ENCODE measurements at places on chromosomes 11 and 22. TPM values are rescaled to one million over a fixed set of nuclear protein-coding genes. Genes with fewer than 3 reads are reported as not detected.

DNA sequence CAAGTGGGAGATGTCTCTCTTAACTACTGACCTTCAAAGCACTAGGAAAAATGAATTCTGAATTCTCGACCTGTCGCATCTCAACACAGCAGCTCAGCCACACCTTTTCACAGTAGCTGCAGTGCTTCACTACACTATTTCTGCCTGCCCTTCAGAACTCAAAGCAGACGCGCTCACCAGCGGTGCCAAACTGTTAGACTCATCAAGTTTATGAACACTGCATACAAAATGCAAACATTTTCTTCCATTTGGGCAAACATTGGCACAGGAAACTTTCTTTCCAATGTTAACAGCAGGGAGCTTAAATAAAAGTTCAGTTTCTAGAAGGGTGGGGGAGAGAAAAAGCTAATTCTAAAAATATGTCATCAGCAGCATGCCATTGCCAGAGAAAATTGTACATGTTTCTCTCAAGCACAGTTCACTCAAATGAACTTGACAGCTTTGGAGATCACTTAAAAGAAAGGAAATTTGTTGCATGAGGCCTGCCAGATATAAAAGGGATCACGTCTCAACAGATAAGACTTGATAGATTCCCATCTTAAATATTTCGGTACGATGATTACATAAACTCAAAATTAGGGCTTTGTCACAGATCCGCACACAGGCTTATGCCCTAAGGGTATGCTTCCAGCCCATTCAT is 82.7 kb downstream of the CADM1 start:
- DNase-seq = no peak
- H3K36me3 ChIP-seq = no peaks in the 10 kb centered on the region
- H3K4me1 ChIP-seq = no peaks in the 10 kb centered on the region
- no peak overlapping the region for H3K27ac ChIP-seq
- no peak overlapping the region for H3K4me3 ChIP-seq
- no peaks in the 10 kb centered on the region for H3K27me3 ChIP-seq

DNA sequence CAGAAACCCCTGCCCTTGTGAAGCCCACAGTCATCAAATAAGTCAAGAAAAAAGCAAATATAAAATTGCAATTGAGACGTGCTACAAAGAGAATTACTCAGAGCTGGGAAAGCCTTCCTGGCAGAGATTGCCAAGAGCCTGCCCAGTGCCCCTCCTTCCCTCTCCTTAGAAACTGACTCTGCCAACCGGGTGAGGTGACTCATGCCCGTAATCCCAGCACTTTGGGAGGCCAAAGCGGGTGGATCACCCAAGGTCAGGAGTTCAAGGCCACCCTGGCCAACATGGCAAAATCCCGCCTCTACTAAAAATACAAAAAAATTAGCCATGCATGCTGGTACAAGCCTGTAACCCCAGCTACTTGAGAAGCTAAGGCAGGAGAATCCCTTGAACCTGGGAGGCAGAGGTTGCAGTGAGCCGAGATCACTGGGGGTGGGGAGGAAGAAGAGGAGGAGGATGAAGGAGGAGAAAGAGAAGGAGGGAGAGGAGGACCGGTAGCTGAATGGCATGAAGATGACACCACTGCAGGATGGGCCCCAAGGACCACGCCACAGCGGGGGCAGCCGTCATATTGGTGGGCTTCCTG is 76.1 kb upstream of the RTL6 start:
- no peak overlapping the region for H3K4me3 ChIP-seq
- DNase-seq = peak; percentile 87
- H3K36me3 ChIP-seq = no peaks in the 10 kb centered on the region

The SCGB1A1 gene
- total RNA-seq = not detected

The HBD gene
- total RNA-seq = not detected

DNA sequence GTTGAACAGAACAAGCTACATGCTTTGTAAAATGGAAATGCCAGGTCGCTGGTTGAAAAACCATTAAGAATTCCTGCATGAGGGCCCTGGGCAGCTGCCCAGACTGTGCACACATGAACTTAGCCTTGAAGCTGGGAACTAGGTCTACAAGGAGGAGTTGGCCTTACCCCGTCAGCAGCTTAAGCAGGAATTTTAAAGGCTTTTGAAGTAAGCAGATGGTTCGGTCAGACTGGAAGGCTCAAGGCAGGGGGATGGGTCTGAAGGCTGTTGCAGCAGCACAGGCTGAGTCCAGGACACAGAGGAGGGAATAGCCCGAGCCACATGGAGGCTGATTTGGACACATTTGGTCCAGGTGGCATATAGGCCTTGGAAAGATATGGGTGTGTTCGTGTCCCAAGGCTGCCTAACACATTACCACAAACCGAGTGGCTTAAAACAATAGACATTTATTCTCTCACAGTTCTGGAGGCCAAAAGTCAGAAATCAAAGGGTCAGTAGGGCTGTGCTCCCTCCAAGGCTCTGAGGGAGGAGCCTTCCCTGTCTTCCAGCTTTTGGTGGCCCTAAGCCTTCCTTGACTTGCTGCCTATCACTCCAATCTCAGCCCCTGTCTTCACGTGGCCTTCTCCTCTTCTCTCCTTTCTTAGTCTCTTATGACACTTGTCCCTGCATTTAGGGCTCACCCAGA is 11.6 kb downstream of the LIF start:
- no peak for DNase-seq
- no peaks in the 10 kb centered on the region for H3K36me3 ChIP-seq
- no peak overlapping the region for H3K4me3 ChIP-seq
- no peak overlapping the region for H3K27ac ChIP-seq

GRCh38 chr11:130122141-130122575 is 37.4 kb upstream of the ST14 start:
- H3K27me3 ChIP-seq = no peaks in the 10 kb centered on the region
- peaks cover 19% of the 10 kb centered on the region for H3K36me3 ChIP-seq
- H3K4me3 ChIP-seq = no peak overlapping the region
- H3K4me1 ChIP-seq = peaks cover 8% of the 10 kb centered on the region
- no peak for DNase-seq
- H3K27ac ChIP-seq = no peak overlapping the region

GRCh38 chr11:134358856-134359490 is 27.2 kb downstream of the GLB1L2 start:
- H3K27ac ChIP-seq = no peak overlapping the region
- no peaks in the 10 kb centered on the region for H3K36me3 ChIP-seq
- no peak for DNase-seq
- no peaks in the 10 kb centered on the region for H3K4me1 ChIP-seq
- H3K4me3 ChIP-seq = no peak overlapping the region

- peaks cover 60% of the 10 kb centered on the region for H3K4me1 ChIP-seq
- H3K27me3 ChIP-seq = no peaks in the 10 kb centered on the region
- H3K27ac ChIP-seq = peak overlapping the region; percentile 97
- H3K4me3 ChIP-seq = no peak overlapping the region
- H3K36me3 ChIP-seq = no peaks in the 10 kb centered on the region
These were observed 54.6 kb upstream of the SC5D start for GRCh38 chr11:121237686-121238658.

DNA sequence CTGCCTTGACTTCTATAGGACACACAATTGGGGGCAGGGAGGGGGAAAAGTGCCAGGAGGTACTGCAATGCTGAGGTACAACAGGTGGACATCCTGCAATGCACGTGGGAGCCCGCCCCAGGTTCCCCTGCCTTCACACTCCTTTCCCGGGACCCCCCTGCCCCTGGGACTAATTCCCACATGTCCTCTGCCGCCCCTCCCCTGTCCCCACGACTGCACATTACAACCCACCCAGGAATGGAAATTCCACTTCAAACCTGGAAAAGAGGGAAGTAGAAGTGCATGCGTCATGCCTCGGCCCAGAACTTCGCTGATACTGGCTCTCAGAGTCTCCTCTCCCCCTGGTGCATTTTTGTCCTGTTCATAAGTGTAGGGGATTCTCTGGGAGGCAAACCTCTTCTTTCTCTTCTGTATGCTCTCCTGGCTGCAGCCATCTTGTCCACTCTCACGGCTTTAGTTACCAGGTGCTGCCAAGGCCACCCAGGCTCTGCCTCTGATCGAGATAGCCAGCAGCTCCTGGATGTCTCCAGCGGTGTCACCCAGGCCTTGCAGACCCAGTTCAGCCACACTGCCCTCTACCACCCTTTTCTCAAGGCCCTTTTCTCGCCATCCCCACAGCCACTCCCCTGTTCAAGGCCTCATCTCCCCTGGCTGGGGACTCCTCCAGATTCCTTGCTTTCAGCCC is 43.7 kb downstream of the GDPD5 start:
- no peak overlapping the region for H3K4me3 ChIP-seq
- H3K27me3 ChIP-seq = no peaks in the 10 kb centered on the region
- H3K36me3 ChIP-seq = no peaks in the 10 kb centered on the region
- DNase-seq = no peak
- H3K4me1 ChIP-seq = no peaks in the 10 kb centered on the region

DNA sequence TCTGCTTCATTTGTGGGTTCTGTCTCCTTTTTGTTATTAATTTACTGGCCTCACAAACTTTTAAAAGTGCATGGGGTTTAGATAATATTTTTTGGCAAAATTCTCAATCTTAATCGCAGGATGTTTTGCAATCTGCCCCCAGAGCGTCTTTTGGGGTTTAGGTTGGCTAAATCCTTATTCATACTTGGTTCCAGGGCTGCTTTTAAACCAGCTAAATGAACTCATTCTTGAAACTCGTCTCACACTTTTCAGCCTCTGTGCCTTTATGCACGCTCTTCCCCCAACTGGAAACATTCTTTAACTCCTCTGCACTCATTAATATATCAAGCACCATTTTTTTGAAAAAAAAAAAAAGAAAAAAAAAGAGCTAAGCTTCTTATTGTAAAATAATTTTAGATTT is 131.7 kb downstream of the KIF18A start:
- H3K4me3 ChIP-seq = no peak overlapping the region
- H3K27me3 ChIP-seq = no peaks in the 10 kb centered on the region
- H3K4me1 ChIP-seq = peaks cover 7% of the 10 kb centered on the region
- no peak for DNase-seq
- H3K36me3 ChIP-seq = no peaks in the 10 kb centered on the region

GRCh38 chr11:127995921-127996320 is 591.4 kb downstream of the ETS1 start:
- H3K4me1 ChIP-seq = peaks cover 10% of the 10 kb centered on the region
- no peak overlapping the region for H3K4me3 ChIP-seq
- no peaks in the 10 kb centered on the region for H3K36me3 ChIP-seq
- H3K27ac ChIP-seq = peak overlapping the region; percentile 44
- DNase-seq = no peak

DNA sequence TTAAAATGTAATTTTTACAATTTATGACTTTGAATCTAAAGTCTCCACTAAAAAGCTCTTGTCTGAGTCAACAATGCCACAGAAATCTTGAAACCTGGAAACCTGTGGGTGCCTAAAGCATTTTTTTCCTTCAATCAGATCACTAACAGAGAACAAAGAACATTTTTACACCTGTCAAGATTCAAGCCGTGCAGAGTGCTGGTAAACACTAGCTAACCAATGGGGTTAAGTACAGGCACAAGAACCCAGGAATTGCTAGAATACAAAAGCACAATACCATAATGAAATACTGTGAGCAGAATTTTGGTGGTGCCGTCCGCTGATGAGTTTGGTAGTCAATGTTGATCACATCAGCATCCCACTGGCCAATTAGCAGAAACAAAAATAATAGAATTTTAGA is 380.3 kb upstream of the PITPNB start:
- no peaks in the 10 kb centered on the region for H3K27me3 ChIP-seq
- H3K36me3 ChIP-seq = no peaks in the 10 kb centered on the region
- peaks cover 8% of the 10 kb centered on the region for H3K4me1 ChIP-seq
- no peak for DNase-seq
- H3K4me3 ChIP-seq = no peak overlapping the region

The SCGB2A2 gene
- not detected for total RNA-seq

GRCh38 chr22:46625113-46625842 is 5.1 kb downstream of the GRAMD4 start:
- no peaks in the 10 kb centered on the region for H3K4me1 ChIP-seq
- DNase-seq = no peak
- H3K36me3 ChIP-seq = no peaks in the 10 kb centered on the region
- H3K27me3 ChIP-seq = no peaks in the 10 kb centered on the region

DNA sequence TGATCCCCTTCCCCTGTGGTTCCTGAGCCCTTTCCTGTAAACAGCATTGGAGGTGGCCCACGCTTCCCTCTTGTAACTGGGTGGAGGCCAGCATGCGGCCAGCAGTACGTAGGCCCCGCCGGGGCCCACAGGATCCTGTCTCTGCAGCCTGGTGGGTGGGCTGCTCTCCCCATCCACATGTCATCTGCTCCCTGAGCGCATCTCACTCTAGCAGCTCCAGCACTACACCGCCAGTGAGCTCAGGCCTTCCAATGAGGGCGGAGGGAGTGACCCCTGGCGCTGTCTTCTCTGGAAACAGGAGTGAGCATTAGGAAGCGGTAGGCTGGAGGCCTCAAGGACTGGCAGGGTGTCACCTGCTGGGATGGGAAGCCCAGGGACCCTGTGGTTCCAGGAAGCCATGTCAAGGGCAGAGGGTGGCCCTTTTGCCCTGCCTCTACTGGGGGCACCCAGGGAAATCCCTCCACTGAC is 363.9 kb downstream of the TBC1D22A start:
- DNase-seq = no peak
- H3K27me3 ChIP-seq = no peaks in the 10 kb centered on the region
- no peak overlapping the region for H3K4me3 ChIP-seq
- no peak overlapping the region for H3K27ac ChIP-seq
- H3K36me3 ChIP-seq = no peaks in the 10 kb centered on the region

GRCh38 chr11:79507706-79508105 is 66.9 kb upstream of the TENM4 start:
- H3K4me1 ChIP-seq = no peaks in the 10 kb centered on the region
- no peak overlapping the region for H3K27ac ChIP-seq
- no peak for DNase-seq

- no peaks in the 10 kb centered on the region for H3K27me3 ChIP-seq
- DNase-seq = peak; percentile 44
- no peak overlapping the region for H3K27ac ChIP-seq
- H3K36me3 ChIP-seq = no peaks in the 10 kb centered on the region
These were observed 50.2 kb downstream of the LINC01488 start for GRCh38 chr11:69531717-69532088.

The CD6 gene
- total RNA-seq = not detected

- peaks cover 39% of the 10 kb centered on the region for H3K36me3 ChIP-seq
- no peaks in the 10 kb centered on the region for H3K4me1 ChIP-seq
- H3K27ac ChIP-seq = no peak overlapping the region
These were observed 29.5 kb downstream of the RCOR2 start for GRCh38 chr11:63887386-63887999.

The OAF gene
- total RNA-seq = 0.47 TPM

The ST14 gene
- not detected for total RNA-seq

The MEI1 gene
- total RNA-seq = 0.08 TPM

GRCh38 chr22:27195094-27195493 is 537.7 kb downstream of the MIAT start:
- no peak overlapping the region for H3K4me3 ChIP-seq
- H3K27me3 ChIP-seq = no peaks in the 10 kb centered on the region
- DNase-seq = no peak
- no peak overlapping the region for H3K27ac ChIP-seq

DNA sequence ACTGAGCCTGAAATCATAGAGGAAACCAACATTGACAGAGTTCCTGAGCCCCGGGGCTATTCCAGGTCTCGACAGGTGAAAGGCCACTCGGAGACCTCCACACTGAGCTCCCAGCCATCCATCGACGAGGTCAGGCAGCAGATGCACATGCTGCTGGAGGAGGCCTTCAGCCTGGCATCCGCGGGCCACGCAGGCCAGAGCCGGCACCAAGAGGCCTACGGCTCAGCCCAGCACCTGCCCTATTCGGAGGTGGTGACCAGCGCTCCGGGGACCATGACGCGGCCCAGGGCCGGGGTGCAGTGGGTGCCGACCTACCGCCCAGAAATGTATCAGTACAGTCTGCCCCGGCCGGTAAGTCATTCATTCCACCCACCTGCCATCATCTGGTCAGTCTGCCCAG is 54.9 kb downstream of the C11orf91 start:
- no peak for DNase-seq
- no peaks in the 10 kb centered on the region for H3K36me3 ChIP-seq
- H3K27ac ChIP-seq = no peak overlapping the region
- H3K4me1 ChIP-seq = no peaks in the 10 kb centered on the region

GRCh38 chr22:19855504-19856409 is 1.1 kb upstream of the GNB1L start:
- peak; percentile 81 for DNase-seq
- H3K27me3 ChIP-seq = no peaks in the 10 kb centered on the region
- H3K4me1 ChIP-seq = peaks cover 28% of the 10 kb centered on the region
- H3K27ac ChIP-seq = peak overlapping the region; percentile 85
